ENCODE measurements at places on chromosomes 1 and 21.

- no peaks in the 10 kb centered on the region for H3K4me1 ChIP-seq
- no peak overlapping the region for H3K4me3 ChIP-seq
- no peak for DNase-seq
- no peaks in the 10 kb centered on the region for H3K36me3 ChIP-seq
- no peaks in the 10 kb centered on the region for H3K27me3 ChIP-seq
Measured at GRCh38 chr1:245788886-245789285, 634.1 kb downstream of the KIF26B start.

- H3K27me3 ChIP-seq, result no peaks in the 10 kb centered on the region
- H3K36me3 ChIP-seq, result no peaks in the 10 kb centered on the region
- H3K4me3 ChIP-seq, result no peak overlapping the region
- DNase-seq, result no peak
Measured at GRCh38 chr1:197305925-197306324, 37.9 kb downstream of the CRB1 start.

DNA sequence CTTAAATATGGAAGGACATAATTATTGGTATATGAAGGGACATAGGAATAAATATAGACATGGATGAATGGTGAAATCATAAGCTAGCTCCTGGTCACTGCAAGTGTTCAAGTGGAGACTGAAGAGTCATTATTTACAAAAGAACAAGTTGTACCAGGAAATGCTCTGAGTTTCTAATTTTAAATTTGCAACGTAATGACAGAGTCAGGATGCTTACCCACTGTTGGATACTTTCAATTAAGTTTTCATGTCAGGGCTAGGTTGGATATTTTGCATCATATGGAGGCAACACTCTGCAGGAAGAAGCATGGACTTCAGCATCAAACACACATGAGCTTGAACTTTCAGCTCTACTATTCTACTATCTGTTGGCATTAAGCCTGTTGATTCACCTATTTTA, 499.6 kb upstream of the C1orf87 start:
- H3K4me1 ChIP-seq, result peaks cover 16% of the 10 kb centered on the region
- H3K27me3 ChIP-seq, result no peaks in the 10 kb centered on the region
- H3K4me3 ChIP-seq, result no peak overlapping the region

GRCh38 chr21:45470087-45470515, 65.1 kb downstream of the COL18A1 start:
- peaks cover 17% of the 10 kb centered on the region for H3K4me1 ChIP-seq
- DNase-seq, result no peak
- H3K36me3 ChIP-seq, result no peaks in the 10 kb centered on the region

GRCh38 chr1:212440419-212440818, 7.7 kb downstream of the NENF start:
- no peaks in the 10 kb centered on the region for H3K27me3 ChIP-seq
- H3K4me3 ChIP-seq, result no peak overlapping the region
- DNase-seq, result no peak
- H3K36me3 ChIP-seq, result no peaks in the 10 kb centered on the region
- no peak overlapping the region for H3K27ac ChIP-seq

DNA sequence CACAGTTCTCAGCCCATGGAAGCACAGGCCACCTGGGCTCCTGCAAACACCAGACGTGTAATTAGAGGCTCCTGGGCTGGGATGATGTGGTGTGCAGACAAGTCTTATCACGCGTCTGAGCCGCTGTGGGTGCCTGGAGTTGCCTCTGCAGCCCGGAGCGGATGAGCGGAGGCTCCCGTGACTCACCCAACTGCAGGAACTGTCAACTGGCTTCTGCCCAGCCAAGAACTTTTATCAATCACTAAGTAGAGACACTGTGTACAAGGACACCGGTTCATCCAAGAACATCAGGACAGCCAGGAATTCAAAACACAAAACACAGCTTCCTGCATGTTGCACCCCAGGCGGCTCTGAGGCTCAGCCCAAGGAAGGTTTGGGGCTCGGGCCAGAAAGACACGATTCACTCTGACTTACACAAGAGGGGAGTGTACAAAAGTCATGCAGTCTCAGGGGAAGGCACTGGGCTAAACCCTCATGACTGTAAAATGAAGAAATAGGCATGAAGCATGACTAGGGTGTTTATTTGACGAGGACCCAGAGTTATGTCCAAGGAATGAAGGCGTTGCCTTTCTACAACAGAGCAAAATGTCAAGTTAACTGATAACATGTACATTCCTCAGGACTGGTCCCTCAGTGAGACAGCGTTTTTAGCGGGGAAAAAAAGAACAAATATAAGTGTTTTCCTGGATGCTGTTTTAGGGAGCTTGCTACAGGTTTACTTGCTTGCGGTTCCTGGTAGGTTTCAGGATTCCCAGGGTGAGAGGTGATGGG, 21.1 kb downstream of the ERRFI1 start:
- H3K4me3 ChIP-seq, result no peak overlapping the region
- DNase-seq, result peak; percentile 59
- H3K4me1 ChIP-seq, result peaks cover 34% of the 10 kb centered on the region
- H3K27me3 ChIP-seq, result no peaks in the 10 kb centered on the region
